ENCODE measurements at places on chromosomes 6 and 20. TPM values are rescaled to one million over a fixed set of nuclear protein-coding genes. Genes with fewer than 3 reads are reported as not detected.

The WDR46 gene
- total RNA-seq = 77.2 TPM

The RIPPLY2 gene
- total RNA-seq = not detected

The LY6G5C gene
- 5.4 TPM for total RNA-seq

The PBOV1 gene
- total RNA-seq = not detected

The DDX27 gene
- 43.6 TPM for total RNA-seq

The CAGE1 gene
- not detected for total RNA-seq

The TRIM10 gene
- 0.05 TPM for total RNA-seq

The PRL gene
- not detected for total RNA-seq
